ENCODE measurements at places on chromosomes 1 and 21.

- DNase-seq, result no peak
Measured at GRCh38 chr1:228164561-228165371, 838 bp upstream of the IBA57 start.

GRCh38 chr1:161763522-161764098 lies 2.5 kb upstream of the ATF6 start:
- no peak for DNase-seq

GRCh38 chr21:43590194-43590593 lies 69.1 kb downstream of the HSF2BP start:
- no peak for DNase-seq

DNA sequence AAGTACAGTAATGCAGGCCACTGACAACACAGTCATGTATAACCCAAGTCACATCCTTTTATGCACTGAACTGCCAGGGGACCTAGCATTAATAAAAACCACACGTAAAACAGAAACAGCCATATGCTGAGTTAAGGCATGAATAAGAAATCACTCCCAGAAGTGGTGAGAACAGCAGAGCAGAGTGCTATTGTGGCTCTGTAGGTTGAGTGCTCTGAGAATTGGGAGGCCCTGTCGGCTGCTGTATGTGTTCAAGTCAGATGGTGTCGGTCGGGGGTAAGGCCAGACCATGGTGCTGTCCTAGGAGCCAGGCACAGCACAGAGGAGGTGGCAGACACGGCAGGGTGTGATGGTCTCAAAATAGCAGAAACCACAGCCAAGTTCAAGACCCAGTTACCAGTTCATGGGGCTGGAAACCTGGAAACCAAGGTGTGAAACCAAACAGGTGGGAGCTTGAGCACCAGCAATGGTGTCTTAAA lies 126.6 kb upstream of the COA6 start:
- no peak for DNase-seq

DNA sequence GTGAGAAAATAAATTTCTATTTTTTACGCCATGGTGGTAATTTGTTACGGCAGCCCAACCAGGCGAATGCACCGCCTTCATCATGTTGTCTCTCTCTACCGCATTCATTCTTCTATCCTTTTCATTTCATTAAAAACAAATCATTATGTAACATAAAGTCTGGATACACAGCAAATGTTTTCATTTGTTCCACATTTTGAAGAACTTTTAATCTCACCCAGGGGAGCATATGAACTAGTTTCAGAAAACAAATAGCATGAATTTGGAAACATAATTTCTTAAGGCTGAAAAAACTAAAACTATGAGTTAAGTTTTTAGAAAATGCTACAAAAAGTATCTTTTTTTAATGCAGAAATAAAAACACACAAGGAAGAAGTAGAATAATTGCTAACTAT lies 11.2 kb upstream of the OR2B11 start:
- DNase-seq, result no peak
